ENCODE measurements at places on chromosomes 5 and 9.

- no peak for DNase-seq
Measured at GRCh38 chr5:58239731-58240130, 220.2 kb downstream of the PLK2 start.

- no peak for DNase-seq
Measured at GRCh38 chr9:1354086-1354485, 303.9 kb downstream of the DMRT2 start.

GRCh38 chr5:153756540-153756939, 266.1 kb downstream of the GRIA1 start:
- no peak for DNase-seq

- no peak for DNase-seq
Measured at GRCh38 chr9:28808042-28808441, 1234.8 kb upstream of the C9orf72 start.

DNA sequence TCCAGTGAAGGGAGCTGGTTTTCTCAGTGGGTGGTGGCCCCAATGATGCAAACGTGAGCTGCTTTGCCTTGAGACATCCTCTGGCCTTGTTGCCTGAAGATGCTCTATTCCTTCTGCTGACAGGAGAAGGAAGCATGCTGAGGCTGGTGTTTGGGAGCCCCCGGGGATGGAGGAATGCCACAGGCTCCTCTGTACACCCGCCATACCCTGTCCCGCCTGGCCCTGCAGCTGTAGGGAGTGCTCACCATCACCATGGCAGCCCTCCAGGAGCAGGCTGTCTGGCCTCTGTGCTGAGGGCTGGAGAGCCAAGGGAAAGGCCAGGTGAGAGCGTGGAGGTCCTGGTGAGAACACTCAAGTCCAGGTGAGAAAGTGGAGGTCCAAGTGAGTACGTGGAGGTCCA, 134.4 kb downstream of the MRPL36 start:
- DNase-seq = no peak

GRCh38 chr5:136251502-136252169, 58.7 kb upstream of the SMIM32 start:
- no peak for DNase-seq

DNA sequence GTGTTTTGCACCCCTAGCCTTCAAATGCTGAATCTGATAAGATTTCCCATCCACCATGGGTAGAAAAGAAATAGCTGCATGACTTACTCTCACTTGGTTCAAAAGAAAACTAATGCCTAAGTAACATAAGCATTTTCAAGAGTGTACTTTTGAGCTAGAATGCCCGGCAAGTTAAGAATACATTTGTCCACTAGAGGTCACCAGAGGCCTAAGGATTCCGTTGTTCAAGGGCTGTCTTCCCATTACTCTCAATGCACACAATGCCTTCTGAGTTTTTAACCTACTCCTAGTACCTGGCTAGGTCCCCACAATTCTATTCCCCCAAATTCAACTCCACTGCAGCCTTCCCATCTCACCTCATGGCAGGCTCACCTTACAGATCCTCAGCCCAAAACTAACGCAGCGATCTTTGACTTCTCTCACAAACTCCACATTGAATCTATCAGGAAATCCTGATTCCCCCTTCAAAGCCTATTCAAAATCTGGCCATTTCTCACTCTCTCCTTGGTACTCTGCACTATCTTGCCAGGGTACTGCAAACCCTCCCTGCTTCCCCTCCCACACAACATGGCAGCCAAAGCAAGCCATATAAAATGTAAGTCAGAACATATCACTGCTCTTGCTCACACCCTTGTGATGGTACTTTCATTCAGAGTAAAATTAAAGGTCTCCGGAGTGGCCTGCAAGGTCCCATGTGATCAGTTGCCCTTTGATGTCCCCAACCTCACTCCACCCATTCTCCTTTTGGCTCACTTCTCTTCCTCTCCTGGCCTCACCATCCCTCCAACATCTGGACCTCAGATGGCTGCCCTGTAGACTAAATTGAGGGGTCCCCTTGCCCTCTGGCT, 13.4 kb downstream of the OXCT1 start:
- peak; percentile 3 for DNase-seq

GRCh38 chr5:135606431-135606830, 27.6 kb upstream of the CXCL14 start:
- no peak for DNase-seq

- no peak for DNase-seq
Measured at GRCh38 chr5:167339205-167339604, 952.2 kb upstream of the WWC1 start.

DNA sequence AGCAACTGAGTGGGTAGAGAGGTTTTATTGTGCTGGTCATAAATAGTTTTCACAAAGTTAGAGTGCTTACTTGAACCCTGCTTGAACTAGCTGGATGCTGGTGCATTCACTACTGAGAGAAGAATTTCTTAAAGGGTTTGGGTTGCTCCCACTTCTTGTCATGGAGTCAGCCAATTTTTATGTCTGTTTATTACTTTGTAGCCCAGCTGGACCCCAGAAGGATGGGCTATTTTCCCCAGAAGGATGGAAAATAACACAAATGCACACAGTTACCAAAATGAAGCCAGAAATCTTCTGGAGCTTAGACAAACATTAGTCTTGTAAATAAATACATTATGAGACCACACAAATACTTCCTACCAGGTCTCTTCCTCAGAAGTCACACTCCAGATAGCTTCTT, 480.8 kb upstream of the TNC start:
- DNase-seq = no peak

DNA sequence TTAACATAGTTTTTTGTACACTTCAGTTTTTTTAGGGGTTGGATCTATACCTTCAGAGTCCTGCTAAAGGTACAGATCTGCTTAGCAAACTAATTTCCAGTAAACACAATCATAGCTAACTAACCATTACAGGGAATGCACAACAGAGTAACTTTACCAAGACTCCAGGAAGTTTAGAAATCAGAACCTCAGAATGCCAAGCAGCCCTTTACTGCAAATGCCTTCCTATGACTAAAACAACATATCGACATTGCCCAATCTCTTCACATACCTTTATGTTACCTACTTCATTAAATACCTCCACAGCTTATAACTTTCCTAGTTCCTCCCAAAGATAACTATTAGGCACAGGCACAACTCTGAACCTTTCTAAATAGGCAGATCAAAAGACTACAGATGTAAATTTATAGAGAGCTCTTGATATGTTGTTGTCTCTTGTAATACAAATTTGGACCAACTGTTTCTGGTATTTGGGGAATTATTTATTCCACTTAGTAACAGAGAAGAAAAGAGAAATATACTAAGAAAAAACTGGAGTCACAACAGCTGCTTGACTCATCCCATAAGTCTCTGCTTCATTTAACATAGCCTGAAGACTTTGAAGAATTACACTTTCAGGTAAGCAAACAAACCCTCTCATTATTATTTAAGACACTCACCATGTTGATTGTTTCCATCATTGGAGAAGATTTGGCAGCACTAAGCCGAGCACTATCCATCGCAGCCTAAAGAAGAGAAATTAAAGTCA, 46.0 kb upstream of the OR2K2 start:
- no peak for DNase-seq

DNA sequence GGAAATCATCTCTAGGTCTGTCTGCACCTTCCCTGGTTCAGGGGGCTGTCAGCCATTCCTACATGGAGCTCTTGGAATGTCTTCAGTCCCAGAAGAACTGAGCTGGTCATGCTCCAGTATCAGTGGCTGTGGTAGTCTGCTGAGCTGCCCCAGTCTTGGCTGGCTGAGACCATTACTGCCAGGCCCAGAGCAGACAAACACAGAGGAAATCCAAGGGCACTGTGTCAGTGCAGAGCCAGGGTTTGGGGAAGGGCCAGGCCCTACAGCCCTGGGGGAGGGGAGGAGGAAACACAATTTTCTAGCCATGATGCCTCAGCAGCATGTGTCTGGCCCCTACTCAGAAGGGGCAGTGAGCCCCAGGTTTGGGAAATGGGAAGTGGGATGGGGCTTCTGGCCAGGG, 58.4 kb downstream of the ARHGEF37 start:
- DNase-seq = no peak

GRCh38 chr9:134600371-134600770, 41.2 kb upstream of the COL5A1 start:
- no peak for DNase-seq

DNA sequence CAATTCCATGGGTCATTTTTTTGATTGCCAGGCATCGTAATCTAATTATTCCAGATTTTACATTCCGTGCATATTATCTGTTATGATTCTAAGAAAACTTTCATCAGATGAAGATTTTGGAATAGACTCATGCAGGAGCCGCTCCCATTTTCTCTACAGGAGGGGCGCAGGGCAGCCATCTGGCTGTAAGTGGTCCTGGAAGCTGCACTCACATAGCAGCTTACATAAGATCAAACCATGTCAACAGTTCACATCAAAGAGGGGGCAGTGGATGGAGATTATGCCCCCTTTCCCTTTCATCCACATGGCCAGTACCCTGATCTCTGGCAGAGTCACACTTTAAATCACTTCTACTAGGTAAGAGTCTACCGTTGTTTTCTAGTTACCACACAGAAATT, 73.3 kb upstream of the PCA3 start:
- DNase-seq = no peak

Data from T-helper 22 cell (primary cell).